Right hindlimb (tissue), 1 donor: ENCODE measurements at places on chromosomes 6 and 20.

DNA sequence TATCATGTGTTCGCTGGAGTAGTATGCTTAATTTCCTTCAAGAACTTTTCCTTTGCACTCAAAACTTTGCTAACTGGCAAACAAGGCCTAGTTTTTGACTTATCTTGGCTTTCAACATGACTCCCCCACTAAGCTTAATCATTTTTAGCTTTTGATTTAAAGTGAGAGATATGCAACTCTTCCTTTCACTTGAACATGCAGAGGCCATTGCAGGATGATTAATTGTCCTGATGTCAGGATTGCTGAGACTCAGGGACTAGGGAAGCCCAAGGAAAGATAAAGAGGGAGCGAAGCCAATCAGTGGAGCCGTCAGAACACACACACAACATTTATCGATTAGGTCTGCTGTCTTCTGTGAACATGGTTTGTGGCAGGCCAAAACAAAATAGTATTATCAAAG lies 491.4 kb downstream of the CBLN4 start:
- no peak for DNase-seq

GRCh38 chr20:10328897-10329255 lies 105.1 kb downstream of the MKKS start:
- no peak for DNase-seq

- DNase-seq = no peak
These were observed 31.1 kb downstream of the CDKAL1 start for GRCh38 chr6:20565342-20565741.

DNA sequence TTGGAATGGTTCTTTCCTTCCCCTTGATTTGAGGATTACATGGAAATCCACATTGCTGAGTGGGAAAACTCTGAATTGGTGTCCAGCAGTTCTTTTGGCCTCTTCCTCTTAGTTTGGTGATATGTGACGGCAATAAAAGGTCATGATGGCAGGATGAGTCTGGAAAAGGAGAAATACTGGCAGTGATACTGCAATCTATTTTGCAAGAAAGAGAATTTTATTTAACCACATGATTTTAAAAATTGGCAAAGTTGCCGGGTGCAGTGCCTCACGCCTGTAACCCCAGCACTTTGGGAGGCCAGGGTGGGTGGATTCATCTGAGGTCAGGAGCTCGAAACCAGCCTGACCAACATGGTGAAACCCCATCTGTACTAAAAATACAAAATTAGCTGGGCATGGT lies 73.1 kb downstream of the ADTRP start:
- no peak for DNase-seq

- no peak for DNase-seq
These were observed 37.1 kb downstream of the SLC16A10 start for GRCh38 chr6:111124406-111124805.

- DNase-seq = no peak
These were observed 15.7 kb downstream of the RNASET2 start for GRCh38 chr6:166940643-166941068.

GRCh38 chr6:25748049-25748448 lies 6.5 kb upstream of the SLC17A4 start:
- DNase-seq = no peak

GRCh38 chr6:27892649-27893058 lies 19.5 kb downstream of the OR2B2 start:
- no peak for DNase-seq

DNA sequence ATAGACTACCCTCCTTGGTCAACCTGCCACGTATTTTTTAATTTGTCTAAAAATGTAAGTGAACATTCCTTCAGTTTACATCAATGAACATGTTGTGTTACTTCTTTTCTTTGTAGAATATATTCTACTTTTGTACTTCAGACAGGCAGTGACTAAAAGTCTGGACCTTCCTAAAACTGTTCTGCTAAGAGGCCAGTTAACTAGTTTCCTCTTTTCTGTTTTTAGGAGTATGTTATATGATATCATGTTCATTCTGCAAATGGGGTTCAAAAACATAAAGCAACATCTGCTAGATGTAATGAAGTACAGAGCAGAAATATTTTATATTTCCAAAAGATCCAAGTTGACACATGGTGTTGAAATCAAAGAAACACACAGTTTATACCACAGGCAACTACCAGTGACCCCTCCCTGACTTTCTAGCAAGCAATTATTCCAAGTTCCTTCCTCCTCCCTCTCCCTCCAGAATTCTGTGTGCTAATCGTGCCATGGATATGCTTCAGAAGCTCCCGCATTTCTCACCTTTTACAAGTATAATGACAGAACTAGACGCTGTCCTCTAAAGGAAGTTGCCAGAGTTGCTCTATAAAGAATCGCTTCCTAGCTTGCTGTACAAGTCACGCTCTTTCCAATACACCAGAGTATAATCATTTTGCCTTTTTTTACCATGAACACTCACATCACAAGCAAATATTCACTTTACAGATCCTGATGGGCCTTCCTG lies 64.7 kb downstream of the ARHGAP18 start:
- DNase-seq = no peak

DNA sequence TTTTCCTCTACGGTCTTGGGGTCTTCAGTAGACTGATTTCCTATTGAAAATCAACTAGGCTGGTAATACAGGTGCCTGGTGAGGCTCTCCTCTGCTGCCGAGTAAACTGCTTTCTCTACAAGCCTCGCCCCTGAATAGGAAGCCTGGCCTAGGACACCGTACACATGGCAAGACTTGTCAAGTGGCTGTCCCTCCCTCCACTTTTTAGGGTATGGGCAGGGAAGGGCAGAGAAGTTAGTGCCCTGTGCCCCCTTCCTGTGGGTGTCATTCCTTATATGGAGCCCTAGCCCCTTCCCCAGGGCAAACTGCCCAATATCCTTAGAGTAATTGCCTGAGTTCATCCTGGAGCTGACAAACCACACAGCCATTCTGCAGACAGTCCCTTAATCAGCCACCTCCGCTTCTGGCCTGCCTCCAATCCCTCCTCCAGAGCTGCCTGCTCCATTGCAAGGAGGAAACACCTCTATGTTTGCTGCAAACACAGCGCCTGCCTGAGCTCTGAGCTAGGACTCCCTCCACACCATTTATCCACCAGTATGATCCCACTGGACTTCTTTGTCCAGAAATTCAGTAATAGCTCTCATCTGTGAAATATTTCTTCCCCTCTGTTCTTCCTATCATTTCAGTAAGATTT lies 93.1 kb downstream of the CHD6 start:
- DNase-seq = peak; percentile 61

- no peak for DNase-seq
These were observed 55.8 kb downstream of the CDH4 start for GRCh38 chr20:61307686-61308476.

DNA sequence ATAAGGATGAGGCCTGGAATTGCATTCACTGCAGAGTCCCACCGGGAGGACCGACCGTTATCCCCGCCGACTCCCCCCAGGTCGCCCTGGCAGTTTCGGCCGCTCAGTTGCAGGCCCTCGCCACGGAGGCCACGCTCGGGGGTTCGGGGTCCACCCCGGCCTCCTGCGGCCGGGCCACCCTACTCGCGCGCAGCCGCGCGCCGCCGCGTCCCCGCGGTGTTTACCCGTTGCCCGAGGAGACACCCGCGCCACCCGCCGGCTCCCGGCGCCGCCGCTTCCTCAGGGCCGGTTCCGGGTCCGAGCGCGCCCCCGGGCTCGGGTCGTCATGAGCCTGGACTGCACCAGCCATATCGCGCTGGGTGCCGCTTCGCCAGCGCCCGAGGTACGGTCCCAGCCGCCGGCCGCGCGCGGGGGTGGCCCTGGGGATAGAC lies at the start of gene CCDC170:
Gene CCDC170 (plus strand): TSS at position 214 of the 431 bp plus-strand sequence. CDS start 112 bp downstream, at position 326.
- peak; percentile 68 for DNase-seq

- no peak for DNase-seq
These were observed 41.6 kb upstream of the CD93 start for GRCh38 chr20:23127506-23128279.

DNA sequence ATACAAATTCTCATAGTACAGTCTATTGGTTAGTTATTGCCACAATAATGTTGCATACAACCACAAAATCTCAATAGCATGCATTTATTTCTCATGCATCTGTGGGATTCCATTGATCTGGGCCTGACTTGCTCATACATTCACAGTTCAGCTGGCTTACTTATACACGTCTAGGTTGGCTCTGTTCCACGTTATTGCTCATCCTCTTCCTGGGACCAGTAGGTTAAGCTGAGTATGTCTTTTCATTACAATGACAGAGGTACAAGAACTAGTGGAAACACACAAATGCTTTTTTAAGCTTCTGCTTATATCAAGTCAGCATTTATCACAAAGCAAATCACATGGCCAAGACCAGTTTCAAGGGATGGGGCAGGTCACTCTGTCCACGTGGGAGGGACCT lies 485.3 kb upstream of the BTBD3 start:
- no peak for DNase-seq

GRCh38 chr6:81747327-81747726 lies 5.2 kb downstream of the TENT5A start:
- no peak for DNase-seq

- DNase-seq = no peak
These were observed 1.4 kb downstream of the DEFB124 start for GRCh38 chr20:31473331-31474096.

DNA sequence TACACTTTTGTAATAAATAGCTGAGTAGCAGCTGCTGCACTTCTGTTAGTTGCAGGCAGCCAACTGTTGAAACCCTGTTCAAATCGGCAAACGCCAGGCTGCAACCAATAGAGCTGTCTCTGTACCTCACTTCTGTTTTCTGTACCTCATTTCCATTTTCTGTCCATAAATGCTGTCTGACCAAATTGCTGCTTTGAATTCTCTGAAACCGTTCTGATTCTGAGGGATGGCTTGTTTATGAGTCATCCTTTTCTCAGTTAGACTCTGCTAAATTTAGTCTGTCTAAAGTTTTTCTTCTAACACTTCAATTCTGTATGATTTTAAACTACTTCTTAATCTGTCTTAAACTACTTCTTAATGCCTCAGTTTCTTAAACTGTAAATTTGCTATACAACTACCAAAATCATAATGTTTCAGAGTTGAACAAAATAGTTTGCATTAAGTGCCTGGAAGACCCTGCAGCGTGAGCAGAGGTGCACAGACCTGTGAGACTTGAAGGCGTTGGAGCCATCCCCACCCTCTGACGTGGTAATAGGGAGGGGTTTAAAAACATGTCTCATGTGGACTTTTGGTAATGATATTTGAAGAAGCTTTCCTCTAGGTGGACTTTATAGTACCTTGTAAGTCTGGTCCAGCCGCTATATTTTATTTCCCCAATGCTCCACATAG lies 9.6 kb downstream of the BTNL2 start:
- DNase-seq = no peak

DNA sequence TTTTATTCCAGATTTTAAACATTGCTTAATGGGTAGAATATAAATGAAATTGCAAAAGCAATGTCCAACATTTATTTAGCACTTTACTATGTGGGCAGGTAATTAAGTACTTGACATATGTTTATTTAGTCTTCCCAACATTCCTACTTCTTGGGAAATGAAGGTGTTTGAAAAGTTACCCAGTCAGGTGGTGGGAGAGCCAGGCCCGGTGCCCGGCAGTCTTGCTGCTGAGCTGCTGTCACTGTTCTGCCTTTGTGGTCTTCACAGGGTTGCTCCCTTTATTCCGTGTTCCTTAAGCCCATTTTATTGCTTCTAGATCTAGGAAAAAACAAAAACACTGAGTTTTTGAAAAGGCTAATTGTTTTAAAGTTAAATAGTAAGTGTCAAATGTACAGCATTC lies 42.6 kb upstream of the TULP4 start:
- no peak for DNase-seq

DNA sequence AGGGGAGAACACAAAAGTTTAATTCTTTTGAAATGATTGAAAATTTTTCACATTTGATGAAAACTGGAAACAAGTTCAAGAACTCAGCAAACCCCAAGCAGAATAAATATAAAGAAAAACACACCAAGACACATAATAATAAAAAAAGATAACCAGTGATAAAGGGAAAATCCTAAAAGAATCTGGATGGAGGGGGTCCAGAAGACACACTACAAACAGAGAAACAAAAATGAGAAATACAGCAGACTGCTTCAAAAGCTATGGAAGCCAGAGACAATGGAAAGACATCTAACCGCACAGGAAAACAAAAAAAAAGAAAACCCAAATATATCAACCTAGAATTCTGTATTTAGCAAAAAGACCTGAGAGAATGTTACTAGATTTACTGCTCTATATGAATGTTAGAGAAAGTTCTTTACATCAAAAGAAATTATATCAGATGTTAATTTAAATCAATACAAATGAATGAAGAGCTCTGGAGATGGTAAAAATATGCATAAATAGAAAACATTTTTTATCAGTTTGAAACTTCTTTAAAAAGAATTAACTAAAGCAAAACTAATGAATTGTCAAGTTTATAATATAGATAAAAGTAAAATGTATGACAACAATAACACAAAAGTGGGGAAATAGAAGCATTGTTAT lies 310.7 kb upstream of the PREP start:
- DNase-seq = no peak

DNA sequence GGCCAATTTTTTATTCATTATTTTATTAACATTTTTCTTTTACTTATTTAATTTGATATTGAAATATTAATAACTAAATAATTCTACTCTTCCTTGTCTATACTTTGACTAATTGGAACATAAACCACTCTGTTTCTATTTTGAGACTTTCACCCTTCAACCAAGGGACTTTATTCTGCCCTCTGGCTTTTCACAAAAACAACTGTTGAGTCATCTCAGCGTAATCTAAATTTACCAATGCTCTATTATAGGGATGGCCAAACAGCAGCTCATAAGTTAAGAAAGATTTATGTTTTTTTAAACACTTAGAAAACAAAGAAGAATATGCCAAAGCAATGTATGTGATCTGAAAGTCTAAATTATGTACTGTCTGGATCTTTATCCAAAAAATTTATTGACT lies 46.7 kb downstream of the DOP1A start:
- no peak for DNase-seq

GRCh38 chr6:68760485-68760884 lies 125.4 kb downstream of the ADGRB3 start:
- no peak for DNase-seq

- no peak for DNase-seq
These were observed 118.8 kb upstream of the AFDN start for GRCh38 chr6:167707686-167708500.

GRCh38 chr20:38789503-38790199 lies 15.8 kb upstream of the PPP1R16B start:
- no peak for DNase-seq

DNA sequence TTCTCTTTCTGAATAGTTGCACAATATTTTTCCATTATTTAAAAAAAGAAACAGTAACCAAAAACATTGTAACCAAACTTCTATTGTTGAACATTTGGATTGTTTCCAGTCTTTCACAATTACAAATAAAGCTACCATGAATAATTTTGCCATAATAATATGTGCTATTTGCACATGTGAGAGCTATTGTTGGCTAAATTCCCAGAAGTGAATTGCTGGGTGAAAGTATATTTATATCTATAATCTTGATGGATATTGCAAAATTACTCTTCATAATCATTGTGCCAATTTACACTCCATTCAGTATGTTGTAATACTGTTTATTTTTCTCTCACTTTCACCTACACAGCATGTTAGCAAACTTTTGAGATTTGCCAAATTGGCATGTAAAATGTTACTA lies 36.6 kb upstream of the SLC22A16 start:
- DNase-seq = no peak

DNA sequence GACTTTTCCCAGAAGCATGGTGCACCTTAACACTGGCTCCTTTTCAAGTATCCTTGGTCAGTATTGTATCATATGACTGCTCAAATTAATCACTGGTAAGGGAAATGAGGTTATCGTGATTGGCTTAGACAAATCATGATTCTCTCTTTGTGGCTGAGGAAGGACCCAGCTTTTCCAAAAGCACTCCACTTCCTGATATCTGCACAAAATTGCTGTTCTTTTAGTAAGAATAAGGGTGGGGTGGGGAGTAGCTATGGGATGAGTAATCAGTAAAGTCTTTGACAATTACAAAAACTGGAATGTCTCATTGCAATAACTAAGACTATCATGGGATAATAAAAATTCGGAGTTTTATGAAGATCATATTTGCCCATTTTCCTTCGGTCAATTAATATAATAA lies 9.0 kb upstream of the RIPPLY2 start:
- no peak for DNase-seq
